HFF-Myc (cell line): ENCODE measurements at places on chromosomes 12 and 14.

DNA sequence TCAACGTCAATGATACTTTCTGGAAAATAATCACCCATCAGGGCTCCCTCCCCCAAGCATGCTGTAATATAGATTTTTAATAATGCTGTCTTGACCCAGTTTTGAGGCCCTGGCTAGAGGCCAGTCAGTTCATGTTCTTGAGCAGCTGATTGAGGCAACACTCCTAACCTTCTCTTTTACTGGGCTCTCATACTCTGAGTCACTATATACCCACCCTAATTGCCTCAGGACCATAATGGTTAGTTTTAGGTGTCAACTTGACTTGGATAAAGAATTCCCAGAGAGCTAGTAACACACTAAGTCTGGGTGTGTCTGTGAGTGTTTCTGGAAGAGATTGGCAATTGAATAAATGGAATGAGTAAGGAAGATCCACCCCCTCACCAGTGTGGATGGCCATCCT lies 527.0 kb upstream of the ATP2B1 start:
- no peak for DNase-seq

GRCh38 chr12:132530447-132530846 lies 40.5 kb downstream of the FBRSL1 start:
- DNase-seq: no peak

GRCh38 chr12:40502322-40502721 lies 189.9 kb upstream of the CNTN1 start:
- DNase-seq: no peak

GRCh38 chr12:32334371-32334777 lies 65.0 kb upstream of the FGD4 start:
- DNase-seq: no peak

DNA sequence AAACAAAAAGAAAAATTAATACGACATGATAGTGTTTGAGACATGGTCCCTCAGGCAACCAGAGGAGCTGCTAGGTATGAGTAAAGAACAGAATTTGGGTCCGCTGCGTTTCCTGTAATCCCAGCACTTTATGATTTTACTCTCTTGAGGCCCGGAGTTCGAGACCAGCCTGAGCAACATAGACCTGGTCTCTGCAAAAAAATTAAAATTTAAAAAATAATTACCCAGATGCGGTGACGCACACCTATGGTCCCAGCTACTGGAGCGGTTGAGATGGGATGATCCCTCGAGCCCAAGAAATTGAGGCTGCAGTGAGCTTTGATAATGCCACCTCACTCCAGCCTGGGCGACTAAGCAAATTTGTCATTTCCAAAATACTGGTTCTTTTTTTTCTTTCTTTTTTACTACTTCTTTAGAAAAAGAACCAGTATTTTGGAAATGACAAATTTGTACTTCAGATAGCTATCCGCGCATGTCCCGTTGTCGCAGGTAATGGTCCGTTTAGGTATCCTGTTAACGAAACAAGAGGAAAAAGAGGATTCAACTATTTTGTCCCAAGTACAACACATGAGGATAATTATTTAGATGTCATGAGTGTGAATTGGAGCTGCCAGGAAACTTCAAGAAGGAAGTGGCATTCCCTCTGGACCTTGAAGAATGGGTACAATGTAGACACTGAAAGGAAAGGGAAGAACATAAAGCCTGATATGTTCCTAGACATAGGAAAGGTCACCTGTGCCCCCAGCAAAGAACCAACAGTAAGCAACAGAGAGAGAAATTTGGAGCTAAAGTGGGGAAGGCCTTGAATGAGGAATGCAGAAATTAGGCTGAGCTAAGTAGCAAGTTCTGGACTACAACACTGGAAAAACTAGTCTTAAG lies 1.2 kb upstream of the HECTD1 start:
- DNase-seq: no peak
